ENCODE measurements at places on chromosomes 4 and X.
A peak's percentile ranks its signal among the peaks of the same experiment; 100 is the strongest.

DNA sequence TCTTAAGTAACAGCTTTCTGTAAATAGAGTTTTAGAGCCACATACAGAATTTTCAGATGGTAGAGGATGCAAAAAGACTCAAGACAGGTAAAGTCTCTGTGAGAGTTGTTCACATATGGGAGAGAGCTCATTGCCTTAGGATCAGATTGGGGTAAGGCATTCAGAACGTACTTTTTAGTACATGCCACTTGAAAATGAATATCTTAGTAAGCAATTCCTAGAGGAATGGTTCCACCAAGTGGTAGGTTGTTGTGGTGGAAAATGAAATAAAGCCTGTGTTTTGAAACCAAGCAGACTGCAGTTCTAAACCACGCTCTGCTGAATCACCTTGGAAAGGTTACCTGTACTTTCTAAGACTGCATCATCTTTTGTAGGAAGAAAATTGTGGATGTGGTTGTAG lies 547.0 kb upstream of the LCORL start:
- no peak for DNase-seq

GRCh38 chrX:114037515-114037914 lies 546.4 kb upstream of the HTR2C start:
- DNase-seq, result no peak

- peak; percentile 51 for DNase-seq
Observed at GRCh38 chr4:120694973-120695372, 227.6 kb downstream of the PRDM5 start.

DNA sequence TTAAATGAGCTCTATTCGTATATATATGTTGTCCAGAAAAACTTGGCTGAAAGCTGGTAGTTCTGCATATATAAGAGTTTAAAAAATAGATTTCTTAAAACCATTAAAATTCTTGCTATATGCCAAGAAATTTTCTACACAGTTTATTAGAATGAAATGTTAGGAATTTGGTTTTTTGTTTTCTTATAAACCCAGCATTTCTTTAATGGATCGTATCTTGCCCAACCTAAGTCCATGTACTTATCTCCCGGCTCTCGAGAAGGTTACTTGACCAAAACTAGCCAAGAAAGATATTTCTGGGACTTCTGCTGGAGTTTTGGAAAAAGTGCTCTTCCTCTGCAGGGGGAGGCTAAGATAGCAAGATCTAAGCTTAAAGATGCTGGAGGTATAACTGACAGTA lies 4.7 kb upstream of the ASB5 start:
- DNase-seq, result no peak

DNA sequence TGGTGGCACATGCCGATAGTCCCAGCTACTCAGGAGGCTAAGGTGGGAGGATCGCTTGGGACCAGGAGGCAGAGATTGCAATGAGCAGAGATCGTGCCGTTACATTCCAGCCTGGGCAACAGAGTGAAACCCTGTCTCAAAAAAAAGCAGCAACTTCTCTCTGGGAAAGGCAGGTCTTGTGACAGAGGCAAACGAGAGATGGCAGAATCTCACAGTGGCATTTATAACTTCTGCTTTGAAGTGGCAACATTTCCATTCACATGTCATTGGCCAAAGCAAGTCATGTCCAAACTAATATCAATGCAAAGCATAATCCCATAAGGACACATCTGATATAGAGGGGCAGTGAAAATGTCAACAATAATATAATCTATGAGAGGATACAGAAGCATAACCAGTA lies 79.8 kb downstream of the PPEF2 start:
- DNase-seq, result no peak

DNA sequence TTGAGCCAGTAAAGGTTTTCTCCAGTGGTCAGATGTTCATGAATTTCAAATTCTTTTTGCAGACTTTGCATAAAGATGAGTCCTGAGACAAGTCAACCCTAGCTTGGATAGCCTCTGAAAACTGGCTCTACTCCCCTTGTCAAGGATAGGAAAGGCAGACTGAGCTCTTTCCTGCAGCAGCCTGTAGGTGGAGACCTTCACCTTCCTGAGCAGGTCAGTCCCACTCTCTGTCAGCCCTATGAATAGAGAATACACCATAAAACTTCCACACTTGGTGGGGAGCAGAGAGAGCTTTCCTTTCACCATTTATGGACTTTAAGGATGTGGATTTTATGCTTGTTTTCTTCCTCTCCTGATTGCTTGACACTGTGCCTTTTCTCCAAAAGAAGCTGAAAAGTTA lies 41.9 kb downstream of the PCDH19 start:
- no peak for DNase-seq

DNA sequence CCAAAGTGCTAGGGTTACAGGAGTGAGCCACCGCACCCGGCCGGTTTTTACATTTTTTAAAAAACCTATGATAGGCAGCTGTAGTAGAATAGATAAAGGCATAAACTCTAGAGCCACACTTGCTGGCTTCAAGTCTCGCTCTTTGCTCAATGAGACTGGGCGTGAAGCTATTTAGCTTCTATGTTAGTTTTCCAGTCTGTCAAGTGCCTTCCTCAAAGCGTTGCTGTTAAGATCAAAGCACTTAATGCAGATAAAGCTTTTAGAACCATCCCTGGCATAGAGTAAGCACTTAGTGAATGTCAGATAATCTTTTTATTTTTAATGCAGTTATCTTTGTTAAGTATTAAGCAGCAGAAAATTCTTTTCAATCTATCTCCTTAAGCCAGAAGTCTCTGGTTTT lies 42.0 kb upstream of the BMPR1B start:
- DNase-seq, result no peak

DNA sequence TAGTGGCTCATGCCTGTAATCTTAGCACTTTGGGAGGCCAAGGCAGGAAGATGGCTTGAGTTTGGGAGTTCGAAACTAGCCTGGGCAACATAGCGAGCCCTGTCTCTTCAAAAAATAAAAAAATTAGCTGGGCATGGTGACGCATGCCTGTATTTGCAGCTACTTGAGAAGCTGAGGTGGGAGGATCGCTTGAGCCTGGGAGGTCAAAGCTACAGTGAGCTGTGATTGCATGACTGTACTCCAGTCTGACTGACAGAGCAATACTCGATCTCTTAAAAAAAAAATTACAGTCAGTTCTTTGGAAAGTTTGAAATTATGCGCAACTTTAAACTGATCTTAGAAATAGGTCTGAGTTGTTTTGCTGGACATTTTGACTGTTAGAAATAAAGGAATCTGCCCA lies 55.8 kb downstream of the DOCK11 start:
- no peak for DNase-seq

- DNase-seq, result no peak
Observed at GRCh38 chr4:165872461-165873297, at the start of gene TLL1. TSS of gene TLL1 (plus strand) at chr4:165873237. CDS start at chr4:165873905, 668 bp downstream.

DNA sequence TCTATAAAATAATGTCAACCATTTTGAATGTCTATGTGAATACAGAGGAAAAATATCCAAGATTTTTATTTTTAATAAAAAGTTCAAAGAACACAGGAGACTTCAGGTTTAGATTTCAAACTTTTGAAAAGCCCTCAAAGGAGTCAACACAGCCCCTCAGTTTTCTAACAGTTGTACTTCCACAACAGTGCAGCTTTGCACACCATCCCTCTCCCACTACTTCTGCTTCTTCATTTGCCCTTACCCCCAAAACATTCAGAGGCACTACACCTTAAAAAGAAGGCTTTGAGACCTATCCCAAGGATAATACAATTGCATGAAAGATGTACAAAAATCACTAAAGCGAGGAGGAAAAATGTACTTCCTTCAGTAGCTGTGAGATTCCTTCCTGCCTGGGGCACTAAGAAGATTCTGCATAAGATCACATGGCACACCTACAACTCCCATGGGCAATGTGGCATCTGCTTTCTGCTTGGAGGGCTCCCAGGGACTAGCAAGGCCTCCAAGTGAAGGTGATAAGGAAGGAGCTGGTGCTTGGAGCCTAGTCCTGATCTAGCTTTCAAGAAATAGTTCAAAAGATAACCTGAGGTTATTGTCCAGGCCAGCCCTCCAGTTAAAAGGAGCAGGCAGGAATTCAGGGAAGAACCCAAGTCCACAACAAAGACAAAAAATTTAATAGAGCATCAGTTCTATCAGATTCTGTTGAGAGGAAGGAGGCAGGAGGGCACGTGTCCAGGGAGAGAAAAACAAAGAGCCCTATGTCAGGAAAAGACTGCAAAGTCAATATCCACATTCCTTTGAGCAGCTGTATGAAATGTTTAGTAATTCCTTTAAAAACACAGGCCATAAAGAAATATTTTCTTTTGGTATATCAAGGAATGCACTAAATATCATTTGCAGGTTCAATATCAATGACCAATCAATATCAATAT lies 19.1 kb downstream of the ARAP2 start:
- no peak for DNase-seq

DNA sequence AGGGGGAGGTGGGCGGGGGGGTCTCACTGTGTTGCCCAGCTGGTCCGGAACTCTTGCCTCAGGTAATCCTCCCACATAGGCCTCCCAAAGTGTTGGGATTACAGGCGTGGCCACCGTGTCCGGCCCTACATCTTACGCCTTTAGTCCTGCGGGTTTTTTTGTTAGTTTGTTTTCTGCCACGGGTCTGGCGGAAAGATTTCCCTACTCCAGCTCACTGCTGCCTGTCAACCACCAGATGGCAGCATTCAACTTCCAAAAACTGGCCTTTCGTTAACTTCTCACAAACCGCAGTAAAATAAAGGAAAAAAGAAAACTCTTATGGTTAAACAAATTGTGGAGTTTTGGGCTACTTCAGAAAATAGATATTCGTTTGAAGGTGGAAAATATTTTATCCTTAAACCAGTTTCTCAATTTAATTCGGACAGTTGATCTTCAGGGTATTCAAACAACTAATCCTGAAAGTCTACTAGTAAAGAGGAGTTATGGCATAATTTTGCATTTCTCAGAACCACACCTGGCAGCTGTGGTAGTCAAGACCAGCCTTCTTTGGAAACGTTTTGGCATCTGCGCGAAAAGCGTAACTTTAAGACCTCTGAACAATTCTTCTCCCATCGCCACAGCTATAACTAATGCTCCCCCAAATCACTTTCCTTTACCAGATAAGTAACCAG lies 41.1 kb downstream of the LUZP4 start:
- DNase-seq, result peak; percentile 53

DNA sequence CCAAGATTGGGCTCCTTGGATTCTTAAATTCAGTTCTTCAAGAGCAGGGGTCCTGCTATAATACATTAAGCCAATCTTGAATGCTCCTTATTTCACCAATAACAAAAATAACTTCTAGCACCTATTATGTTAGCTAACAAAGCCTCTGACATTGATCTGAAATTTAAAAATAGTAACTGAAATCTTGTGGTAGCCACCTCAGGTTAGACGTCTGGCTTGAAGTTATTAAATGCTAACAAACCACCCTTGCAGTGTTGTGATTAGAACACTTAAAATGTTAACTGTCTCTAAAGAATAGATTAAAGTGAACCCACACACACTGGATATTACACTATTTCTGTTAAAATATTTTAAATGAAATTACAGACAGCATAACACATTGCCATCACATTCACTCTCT lies 49.8 kb upstream of the LGI2 start:
- no peak for DNase-seq

- no peak for DNase-seq
Observed at GRCh38 chrX:23666282-23666681, 1.0 kb upstream of the PRDX4 start.

GRCh38 chr4:182863501-182863900 lies 53.7 kb downstream of the DCTD start:
- no peak for DNase-seq

DNA sequence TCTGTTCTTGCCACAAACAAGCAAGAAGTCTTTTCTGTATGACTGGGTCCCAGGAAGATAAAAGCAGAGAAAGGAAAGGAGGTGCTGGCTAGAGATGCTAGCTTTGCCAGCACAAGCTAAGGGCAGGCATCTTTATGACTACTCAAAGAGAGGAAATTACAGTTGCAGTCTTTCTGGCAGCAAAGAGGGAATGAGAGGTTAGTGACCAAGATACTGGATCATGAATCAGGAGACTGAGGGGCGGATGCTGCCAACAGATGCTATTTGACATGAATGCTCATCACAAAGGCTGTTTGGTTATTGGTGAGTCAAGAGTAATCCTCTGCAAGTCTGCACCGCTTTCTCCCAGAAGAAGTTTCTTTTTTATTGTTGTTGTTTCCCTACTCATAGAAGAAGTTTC lies 5.5 kb upstream of the XIAP start:
- DNase-seq, result no peak

DNA sequence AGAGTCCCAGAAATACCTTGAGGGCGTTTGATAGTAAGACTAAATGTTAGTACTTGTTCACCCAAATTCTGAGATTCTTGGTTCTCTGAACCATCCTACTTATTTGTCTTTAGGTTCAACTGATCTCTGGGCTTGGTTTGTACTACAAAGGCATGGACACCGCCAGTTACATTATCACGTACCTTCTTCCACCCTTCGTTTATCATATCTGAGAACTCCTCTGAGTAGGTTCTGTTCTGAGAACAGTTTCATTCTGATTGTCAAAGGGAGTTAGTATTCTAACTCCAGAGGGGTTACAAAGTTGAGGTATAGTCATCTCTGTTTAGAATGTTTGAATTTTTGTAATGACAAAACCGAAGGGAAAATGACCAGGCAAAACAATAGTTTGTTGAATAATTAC lies 19.3 kb downstream of the ZFX start:
- no peak for DNase-seq

DNA sequence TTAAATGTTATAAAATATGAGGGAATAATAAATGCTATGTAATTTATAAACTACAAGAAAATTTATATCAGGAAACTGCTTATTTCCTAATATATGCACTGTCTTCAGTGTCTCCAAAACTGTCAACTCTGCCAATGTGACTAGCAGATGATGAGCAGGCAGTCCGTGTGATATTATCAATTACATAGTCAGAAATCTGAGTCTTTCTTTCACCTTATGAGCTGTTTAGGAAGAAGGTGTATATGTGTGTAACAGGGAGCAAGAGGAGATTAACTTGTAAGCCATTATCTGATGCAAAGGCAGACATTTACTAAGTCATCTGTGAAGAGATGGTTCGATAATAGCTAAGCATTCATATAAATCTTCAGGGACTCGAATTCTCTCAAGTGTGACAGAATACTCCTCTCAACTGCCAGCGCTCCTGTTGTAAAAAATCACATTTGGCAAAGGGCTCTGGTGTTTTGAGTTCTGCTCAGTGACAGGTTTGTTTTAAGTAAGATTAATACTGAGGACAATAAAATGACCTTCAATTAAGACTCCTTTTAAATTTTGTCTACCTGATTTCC lies 79.7 kb downstream of the SNCA start:
- DNase-seq, result no peak

DNA sequence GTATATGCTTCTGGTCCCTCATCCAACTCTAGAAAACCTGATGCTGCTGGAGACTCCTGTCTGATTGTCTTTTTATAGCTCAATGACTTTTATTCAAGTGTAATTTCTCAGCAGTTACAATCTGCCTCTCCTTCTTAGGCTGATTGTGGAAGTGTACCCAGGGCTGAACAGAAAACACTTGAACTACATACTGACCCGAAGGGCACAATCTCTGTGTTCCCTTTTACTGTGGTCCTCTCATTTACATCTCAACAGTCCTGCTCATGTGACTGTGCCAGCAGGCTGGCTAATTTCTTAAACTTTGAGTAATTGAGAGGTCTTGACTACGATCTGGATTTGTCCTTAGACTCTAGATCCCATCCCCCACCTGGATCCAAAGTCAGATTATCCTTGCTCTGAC lies 863.4 kb downstream of the PDHA2 start:
- no peak for DNase-seq

- DNase-seq, result no peak
Observed at GRCh38 chrX:86809651-86810050, 661.4 kb downstream of the DACH2 start.

GRCh38 chr4:179927473-179927872 lies 2315.7 kb upstream of the TENM3 start:
- no peak for DNase-seq

Measured in ovary (tissue), 10 donors.